GM20000 (cell line): ENCODE measurements at places on chromosomes 5 and 9.

GRCh38 chr5:178839319-178839704, 20.4 kb upstream of the ZNF354B start:
- DNase-seq = no peak

- no peak for DNase-seq
Measured at GRCh38 chr5:116719106-116719505, 144.5 kb upstream of the SEMA6A start.

DNA sequence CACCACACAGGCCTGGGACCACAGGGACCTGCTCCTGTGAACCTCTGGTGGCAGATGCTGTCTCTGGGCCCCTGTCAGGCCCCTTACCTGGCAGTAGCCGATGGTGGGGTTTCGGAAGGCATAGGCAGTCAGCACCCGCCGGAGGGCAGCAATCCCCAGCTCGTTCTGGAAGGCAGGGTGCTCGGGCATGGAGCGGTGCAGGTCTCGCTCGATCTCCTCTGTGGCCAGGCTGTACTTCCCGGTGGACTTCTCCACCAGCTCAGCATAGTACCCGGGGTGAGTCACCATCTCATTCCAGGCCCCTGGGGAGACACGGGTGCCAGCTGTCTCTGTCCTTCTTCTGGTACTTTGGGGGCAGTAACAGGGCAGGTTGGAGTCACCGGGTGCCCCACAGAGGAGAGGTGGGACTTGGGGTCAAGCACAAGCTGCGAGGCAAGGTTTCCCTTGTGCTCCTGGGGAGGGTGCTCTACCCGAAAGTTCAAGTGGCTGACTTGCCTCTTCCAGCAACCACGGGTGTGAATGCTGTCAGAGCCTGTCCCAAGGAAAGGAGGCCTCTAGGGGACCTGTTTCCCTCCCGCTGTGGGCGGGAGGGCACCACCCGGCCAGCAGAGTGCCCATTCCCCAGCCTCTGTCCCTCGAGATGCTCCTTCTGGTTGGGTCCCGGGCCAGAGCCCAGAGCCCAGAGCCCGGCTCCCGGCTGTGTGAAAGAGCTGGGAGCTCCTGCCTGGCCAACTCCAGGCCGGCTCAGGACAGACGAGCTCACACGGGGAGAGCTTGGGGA, 19.8 kb upstream of the MRNIP start:
- no peak for DNase-seq

- no peak for DNase-seq
Measured at GRCh38 chr9:76916231-76916630, 10.3 kb upstream of the PRUNE2 start.

- no peak for DNase-seq
Measured at GRCh38 chr9:23663536-23663935, 162.5 kb downstream of the ELAVL2 start.

- DNase-seq = no peak
Measured at GRCh38 chr5:53407373-53407772, 73.1 kb upstream of the FST start.

- peak; percentile 82 for DNase-seq
Measured at GRCh38 chr5:97094579-97095317, 47.7 kb downstream of the LIX1 start.
